ENCODE measurements at places on chromosomes 4 and X.

DNA sequence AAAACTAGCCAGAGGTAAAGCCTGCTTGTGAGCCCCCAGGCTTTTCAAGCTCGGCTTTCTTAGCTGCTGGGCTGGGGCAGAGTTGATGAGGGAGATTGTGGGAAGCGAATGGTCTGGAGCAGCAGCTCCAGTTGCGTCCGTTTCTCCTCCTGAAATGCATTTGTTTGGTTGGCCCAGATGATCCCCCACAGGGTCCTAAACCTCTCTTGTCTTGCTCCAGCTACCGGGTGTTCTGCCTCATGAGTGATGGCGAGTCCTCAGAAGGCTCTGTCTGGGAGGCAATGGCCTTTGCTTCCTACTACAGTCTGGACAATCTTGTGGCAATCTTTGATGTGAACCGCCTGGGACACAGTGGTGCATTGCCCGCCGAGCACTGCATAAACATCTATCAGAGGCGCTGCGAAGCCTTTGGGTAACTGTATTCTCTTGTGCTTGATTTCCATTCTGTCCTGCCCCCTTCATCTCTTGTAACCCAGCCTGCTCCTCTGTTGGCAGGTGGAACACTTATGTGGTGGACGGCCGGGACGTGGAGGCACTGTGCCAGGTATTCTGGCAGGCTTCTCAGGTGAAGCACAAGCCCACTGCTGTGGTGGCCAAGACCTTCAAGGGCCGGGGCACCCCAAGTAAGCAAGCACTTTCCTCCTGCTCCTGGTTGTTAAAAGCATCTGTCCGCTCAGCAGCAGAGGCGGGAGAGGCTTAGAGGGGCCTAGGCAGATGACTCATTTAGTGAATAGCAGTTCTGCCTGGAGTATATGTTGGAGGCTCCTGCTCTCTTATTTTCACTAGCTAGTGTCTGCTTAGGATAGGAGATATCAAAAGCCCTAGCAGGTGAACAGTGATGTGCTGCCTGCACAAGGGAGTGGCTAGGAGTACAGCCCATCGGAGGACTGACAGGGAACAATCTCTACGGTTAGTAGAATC, 15.3 kb downstream of the TKTL1 start:
- no peak for DNase-seq

- no peak for DNase-seq
Observed at GRCh38 chr4:173852775-173853174, 322.7 kb upstream of the HAND2 start.

DNA sequence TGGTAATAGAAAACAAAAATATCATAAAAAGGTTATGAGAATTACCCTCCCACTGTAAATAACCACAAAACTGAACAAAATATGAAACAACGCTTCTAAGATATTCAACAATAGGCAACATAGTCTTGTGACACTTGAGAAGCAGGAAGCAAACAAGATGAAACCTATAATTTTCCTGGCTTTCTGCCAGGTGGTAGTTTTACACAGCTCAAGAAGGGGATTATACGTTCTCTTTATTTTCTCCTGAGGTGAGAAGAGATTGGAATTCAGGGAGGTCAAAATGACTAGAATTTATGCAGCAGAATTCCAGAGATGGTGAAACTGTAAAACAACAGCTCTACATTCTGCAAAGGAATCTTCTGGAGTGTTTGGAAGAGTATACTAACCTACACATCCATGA, 186.0 kb downstream of the HHIP start:
- DNase-seq, result peak; percentile 2

- DNase-seq, result no peak
Observed at GRCh38 chr4:38084877-38085711, 124.9 kb downstream of the PTTG2 start.
